ENCODE measurements at places on chromosomes 4 and X.

- DNase-seq = no peak
Measured at GRCh38 chr4:151687021-151687640, 73.7 kb downstream of the GATB start.

DNA sequence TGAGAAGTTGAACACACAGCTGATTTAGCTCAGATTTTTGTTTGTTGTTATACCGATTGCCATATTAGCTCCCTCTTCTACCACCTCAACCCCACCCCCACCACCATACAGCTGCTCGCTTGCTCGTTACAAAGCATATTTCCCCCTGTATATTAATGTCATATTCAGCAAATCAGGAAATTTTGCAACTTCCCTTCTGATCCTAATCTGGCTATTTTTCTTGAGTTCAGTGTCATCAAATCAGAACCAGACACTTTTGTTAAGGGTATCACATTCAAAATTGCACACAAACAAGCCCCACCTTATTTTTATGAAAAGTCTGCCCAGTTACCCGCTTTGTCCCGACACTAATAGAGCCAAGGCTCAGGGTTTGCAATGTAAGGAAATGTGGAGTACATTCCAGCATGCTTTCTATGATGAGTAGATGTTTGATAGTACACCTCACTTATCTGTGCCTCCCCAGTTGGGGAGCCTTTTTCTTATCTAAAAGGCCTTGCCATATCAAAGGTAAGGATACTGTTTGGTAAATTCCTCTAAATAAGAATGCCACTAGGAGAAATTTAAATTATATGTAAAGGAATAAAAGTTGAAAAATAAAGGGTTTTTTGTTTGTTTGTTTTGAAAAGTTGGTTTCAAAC lies 212.2 kb downstream of the CBR4 start:
- DNase-seq = no peak

DNA sequence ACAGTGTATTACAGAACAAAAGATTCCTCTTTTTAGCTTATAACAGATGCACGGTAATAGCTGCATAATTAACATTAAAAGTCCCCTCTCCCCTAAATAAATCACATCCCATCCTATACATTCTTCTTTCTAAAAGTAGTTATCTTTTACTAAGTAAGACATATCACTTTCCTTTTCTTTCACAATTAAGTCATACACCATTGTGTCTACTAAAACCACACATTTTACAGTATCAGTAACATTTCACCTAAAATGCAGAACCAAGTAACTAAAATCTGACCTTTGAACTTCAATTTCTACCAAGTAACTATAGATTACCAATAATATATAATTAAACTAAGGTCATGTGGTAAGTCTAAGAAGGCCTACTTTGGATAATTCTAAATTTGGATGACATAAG lies 14.2 kb downstream of the DHX15 start:
- no peak for DNase-seq

- DNase-seq = no peak
Measured at GRCh38 chrX:139554991-139555675, 24.6 kb downstream of the F9 start.

- DNase-seq = no peak
Measured at GRCh38 chr4:123555807-123556273, 159.2 kb downstream of the SPRY1 start.

GRCh38 chrX:24014388-24015018 lies 12.5 kb downstream of the KLHL15 start:
- no peak for DNase-seq

DNA sequence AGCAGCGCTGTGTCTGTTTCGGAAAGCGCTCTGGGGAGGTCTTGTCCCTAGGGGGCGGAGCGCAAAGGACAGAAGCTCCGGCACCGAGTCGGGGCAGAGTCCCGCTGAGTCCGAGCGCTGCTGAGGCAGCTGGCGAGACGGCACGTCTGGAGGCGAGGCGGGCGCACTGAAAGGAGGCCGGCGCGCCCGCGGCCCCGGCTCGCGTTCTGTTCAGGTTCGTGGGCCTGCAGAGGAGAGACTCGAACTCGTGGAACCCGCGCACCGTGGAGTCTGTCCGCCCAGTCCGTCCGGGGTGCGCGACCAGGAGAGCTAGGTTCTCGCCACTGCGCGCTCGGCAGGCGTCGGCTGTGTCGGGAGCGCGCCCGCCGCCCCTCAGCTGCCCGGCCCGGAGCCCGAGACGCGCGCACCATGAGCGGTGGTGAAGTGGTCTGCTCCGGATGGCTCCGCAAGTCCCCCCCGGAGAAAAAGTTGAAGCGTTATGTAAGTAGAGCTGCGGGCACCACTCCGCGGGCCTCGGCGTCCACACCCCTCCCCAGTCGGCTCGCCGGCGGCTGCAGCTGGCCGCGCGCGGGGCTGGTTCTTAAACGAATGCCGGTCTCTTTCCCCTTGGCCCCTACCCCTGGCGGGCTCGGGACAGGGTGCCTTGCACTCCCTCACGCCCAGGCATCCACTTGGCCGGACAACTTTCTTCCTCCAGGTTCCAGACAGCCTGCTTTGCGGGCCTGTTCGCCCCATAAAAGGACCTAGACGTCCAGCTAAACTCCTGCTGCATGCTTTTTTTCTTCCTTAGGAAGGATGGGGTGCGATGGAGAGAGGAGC lies at the start of gene GAB1:
Gene GAB1 (plus strand): TSS at position 96 of the 819 bp plus-strand sequence. CDS start 313 bp downstream, at position 409.
- DNase-seq = peak; percentile 30

- no peak for DNase-seq
Measured at GRCh38 chr4:46945062-46945461, 36.0 kb upstream of the COX7B2 start.

GRCh38 chr4:186857793-186858192 lies 134.1 kb upstream of the FAT1 start:
- DNase-seq = no peak

DNA sequence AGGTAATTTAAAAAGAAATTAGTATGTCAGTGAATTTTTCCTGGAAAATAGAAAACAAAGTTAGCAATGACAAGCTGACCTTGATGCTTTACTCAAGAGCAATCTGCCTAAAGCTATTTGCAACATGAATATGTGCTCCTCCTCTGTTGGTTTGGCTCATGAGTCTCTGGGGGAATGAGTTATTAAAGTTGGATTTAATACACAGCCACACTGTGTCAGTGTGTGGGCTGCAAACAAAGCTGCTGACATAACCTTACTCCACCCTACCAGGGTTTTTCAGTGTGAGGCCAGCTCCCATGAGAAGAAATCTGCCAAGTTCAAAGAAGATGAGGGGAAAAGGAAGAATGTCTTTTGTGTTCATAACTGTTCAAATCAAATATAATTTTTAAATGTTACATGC lies 280.5 kb downstream of the TLL1 start:
- DNase-seq = no peak

GRCh38 chr4:124337874-124338273 lies 374.7 kb downstream of the ANKRD50 start:
- DNase-seq = no peak

DNA sequence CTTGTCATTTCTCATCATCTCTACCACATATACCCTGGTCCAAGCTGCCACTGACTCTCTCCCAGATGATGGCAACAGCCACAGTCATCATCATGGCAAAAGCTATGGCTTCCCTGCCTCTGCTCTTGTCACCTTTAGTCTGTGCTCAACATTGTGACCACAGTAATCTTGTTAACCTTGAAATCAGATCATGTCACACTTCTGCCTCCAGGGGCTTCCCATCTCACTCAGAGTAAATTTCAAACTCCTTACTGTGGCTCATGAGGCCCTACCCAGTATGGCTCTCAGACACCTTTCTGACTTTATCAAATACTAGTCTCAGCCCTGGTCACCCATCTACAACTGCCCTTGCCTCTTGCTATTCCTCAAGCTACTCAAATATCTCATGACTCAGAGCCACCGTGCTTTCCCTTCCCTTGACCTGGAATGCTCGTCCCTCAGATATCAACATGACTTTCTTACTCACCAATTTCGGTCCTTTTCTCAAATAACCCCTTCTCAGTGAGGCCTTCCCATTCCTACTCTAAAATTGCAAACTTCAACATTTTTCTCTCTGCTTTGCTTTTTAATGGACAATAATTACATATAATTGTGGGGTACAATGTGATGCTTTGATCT lies 41.1 kb upstream of the STIM2 start:
- DNase-seq = no peak

DNA sequence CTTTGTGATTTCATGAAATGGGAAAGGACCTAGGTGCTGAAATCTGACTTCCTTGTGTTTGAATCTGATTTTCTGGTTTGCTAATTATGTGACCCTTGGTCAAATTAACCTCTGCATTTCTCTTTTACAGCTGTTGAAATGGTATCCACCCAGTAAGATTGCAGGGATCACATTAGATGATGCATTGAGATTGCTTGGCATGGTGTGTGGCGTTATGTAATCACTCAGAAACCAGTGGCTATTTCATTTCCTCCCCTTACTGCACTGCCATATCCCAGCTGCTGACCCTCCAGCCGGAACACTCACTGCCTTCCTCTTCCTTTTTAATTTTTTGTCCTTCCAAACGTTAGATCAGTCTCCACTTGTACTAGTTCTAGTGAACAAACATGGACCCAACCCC lies 79.0 kb downstream of the KLHL8 start:
- no peak for DNase-seq

- peak; percentile 43 for DNase-seq
Measured at GRCh38 chr4:183356173-183356830, 34.1 kb upstream of the CLDN24 start.

DNA sequence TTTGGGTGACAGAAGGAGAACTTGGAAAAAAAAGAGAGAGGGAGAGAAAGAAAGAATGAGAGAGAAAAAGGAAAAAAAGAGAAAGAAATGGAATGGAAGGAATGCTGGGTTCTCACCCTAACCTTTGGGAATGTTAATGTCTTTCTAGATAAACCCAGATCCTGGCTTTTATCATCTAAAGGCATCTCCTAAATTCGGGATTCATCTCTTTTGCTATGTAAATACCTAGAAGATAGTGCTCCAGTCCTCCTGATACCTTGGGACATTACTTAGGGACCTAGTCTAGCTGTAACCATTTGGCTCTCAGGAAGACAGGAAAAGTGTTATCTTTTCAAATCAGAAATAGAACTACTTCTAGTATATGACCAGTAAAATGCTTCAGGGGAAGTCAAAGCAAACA lies 15.8 kb upstream of the SPCS3 start:
- DNase-seq = no peak

GRCh38 chrX:17535229-17535628 lies 160.2 kb downstream of the NHS start:
- peak; percentile 26 for DNase-seq

- peak; percentile 49 for DNase-seq
Measured at GRCh38 chr4:186104890-186105646, 564 bp downstream of the FAM149A start.
